Inflammatory macrophage (primary cell): ENCODE measurements at places on chromosomes 2 and 18.

- no peak for DNase-seq
These were observed 11.0 kb downstream of the CRIM1 start for GRCh38 chr2:36366491-36367120.

DNA sequence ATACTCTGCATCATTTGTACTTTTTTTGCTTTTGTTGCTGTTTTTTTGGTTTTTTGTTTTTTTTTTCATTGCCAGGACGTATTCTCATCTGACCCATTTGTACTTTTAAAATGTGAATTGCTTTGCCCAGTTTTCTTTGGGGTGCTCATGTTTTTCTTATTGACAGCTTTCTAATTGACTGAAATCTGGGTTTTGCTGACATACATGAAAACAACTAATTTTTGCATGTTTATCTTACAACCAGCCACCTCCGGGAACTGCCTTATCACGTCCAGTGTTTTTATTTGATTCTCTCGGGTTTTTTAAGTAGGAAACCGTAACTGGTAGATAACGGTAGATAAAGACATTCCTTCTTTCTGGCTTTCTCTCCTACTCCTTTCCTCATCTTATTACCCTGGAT lies 38.6 kb downstream of the SNORC start:
- no peak for DNase-seq

DNA sequence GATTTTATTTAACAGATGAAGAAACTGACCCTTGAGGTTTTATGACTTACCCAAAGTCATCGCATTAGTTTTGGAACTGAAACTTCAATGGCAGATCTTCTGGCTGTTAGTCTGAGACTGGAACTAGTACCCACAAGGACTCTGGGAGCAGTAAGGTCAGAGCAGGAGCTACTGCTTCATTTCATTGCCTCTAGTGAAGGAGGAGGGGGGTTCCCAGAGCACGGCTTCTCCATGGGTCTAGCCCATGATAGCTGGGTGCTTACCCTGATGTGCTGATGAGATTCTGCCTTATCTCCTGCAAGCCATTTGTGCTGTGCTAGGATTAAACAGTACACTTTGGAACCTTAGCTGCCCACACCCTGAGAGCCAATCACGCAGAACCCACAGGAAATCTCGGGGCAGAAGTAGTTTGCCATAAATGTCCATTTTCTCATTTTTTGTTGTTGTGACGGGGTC lies 5.4 kb upstream of the RNASEH1 start:
- no peak for DNase-seq

DNA sequence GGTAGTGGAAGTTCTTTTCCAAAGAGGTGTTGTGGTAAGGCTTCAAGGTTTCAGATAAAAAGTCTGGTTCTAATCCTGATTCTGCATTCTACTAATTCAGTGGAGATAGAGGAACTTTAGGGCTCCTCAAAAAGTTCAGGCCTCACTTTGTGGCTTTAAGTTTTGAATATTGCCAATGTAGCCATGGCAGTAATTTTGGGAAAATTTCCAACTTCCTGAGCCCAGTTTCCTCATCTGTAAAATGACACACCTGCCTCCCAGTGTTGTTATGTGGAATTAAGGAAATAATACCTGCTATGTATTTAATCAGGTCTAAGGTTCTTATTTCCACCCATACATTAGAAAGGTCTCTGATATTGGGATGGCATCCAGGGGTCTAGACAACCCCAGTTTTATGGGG lies 147.6 kb upstream of the ITGA6 start:
- no peak for DNase-seq

DNA sequence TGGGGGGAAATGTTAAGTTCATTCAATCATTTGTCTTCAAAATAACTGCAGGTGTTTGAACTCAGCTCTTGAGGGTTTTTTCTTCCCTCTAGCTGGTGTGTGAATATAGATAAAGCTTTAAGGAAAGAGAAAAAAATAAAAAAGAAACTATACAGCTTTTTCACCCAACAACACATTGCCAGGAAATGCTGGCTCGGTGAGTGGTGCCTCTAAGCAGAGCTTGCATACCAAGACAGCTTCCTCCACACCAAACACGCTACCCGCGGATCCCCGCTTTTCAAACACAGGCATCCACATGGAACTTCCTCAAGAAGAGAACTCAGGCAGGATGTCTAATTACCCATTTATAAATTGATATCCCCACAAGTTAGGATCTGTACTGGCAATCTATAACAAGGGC lies 69.8 kb upstream of the TANK start:
- DNase-seq = peak; percentile 55

GRCh38 chr2:205041472-205042130 lies 496.3 kb downstream of the PARD3B start:
- DNase-seq = no peak

- DNase-seq = no peak
These were observed 171.3 kb downstream of the TMEM18 start for GRCh38 chr2:505941-506340.

DNA sequence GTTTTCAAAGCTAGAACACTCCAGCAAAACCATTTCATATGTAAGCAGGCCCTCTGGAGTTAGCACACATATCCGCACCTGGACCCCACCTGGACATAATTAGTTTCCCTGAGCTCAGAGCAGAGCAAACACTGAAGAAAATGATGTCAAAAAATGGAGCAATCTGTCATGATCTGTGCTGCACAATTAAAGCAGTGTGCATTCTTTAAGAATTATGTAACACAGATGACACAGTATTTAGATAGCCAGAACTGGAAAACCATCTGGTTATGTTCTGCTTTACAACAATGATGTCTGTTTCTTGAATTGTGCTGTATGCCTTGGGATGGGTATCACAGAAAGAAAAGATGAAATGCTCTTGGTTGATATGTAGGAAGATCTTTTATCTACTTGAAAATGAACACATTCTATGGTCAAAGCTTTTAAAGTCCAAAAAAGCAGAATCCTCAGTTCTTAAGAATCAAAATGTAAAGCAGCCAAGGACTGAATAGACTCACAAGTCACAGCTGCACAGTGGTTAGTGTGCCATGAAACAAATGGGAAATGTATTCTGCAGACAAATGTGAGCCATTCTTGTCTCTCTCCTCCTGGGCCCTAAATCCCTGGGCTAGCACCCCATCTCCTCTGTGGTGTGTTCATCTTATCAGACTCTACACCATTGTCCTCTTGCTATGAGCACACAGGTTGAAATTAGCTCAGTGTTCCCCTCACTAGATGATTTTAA lies 36.8 kb downstream of the HRH4 start:
- no peak for DNase-seq

GRCh38 chr2:191846515-191847476 lies at the start of gene CAVIN2:
CAVIN2 (minus strand) TSS chr2:191847088; CDS start chr2:191846925, 163 bp downstream.
- DNase-seq = peak; percentile 79

DNA sequence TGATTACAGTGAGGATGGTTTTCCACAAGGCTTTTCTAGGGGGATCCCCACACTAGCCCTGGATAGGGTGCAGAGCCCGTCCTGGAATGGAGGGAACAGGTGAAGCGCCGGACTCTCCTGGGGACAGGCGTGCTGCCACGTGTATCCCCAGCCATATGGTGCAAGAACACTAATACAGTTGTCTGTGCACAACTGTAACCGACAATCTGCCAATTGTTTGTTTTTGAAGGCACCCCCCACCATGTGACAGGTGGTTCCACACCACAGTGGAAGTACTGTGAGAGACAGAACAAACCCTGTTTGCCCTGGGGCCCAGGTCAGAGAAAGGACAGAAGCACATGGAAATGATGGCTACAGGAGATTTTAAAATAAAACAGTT lies 52.9 kb downstream of the MYCN start:
- no peak for DNase-seq

DNA sequence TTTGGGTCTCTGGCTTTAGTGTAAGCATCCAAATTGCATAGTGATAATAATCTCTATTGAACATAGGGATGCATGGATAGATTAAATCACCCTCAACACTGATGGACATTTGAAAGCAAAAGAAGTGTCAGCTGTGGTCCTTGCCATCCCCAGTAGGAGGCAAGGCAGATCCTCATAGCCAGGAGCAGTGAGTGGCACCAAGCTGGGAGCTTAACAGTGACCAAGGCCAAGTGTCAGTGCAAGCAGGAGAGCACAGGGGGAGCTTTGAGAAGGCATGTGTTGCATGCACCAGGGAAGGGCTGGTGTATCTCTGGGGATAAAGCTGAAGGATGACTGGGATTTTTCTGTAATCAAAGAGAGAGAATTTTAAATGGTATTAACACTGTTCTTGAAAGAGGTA lies 14.7 kb downstream of the SLC14A1 start:
- peak; percentile 46 for DNase-seq

DNA sequence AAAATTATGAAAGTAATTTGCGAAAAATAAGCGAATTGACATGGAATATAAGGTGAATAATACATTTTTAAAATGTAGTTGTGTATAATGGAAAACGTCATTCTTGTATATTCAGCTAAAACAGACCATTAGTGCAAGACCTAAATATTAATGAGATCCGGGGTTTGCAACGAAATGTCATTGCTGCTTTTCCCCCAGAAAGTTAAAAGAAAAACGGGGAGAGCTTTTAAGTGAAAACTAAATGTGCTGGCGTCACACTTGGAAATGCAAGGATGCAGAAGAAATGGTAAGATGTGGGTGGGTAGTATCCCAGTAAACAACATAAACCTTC lies 491 bp upstream of the SGO2 start:
- DNase-seq = no peak

GRCh38 chr2:29597035-29597434 lies 324.4 kb downstream of the ALK start:
- DNase-seq = no peak

- no peak for DNase-seq
These were observed 108.1 kb upstream of the SIX2 start for GRCh38 chr2:45117383-45117782.

GRCh38 chr2:224984637-224985036 lies 57.6 kb downstream of the DOCK10 start:
- no peak for DNase-seq

DNA sequence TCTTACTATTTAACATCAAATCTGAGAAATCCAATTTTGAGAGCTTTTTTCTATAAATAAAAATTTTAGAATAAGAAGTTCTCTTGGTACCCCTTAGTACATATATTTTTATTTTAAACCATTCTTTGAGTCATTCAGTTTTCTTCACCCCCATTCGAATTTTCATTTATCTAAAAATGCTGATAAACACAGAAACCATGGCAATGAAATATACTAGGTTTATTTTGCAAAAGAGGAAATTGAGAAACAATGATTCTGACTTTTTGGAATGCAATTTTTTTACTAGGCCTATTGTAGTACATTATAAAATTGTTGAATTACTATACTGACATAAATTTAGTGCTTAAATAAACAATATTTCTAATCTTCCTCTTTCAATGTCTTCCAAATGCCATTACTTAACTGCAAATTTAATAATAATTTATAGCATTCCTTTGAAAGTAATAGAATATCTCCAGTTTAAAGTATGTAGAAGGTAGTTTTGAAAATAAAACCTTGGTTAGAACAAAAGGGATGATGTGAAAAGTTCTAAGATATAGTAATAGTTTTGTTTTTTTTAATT lies 46.3 kb downstream of the TANK start:
- DNase-seq = peak; percentile 65

- DNase-seq = peak; percentile 65
These were observed at the start of gene CCDC85A for GRCh38 chr2:56183643-56184499. CCDC85A (plus strand) TSS chr2:56183990; CDS start chr2:56184625, 635 bp downstream.

- no peak for DNase-seq
These were observed 1090.2 kb upstream of the PIK3C3 start for GRCh38 chr18:40864846-40865245.

DNA sequence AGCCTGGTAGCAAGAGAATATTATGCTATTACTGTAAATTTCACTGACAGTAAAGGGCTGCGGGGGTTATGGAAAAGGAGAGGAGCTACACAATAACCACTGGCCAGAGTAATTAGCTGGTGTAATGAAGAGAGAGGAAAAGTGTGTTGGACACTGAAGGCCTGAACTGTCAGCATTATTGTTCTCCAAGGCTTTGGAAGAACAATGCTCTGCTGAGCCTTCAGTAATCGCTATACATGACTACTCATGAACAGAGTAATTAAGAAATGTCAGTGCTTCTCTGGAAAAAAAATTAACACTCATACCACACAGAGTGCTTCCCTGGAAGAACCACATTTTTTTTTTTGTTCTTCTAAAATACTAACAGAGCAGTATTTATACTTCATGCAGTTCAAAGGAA lies 931.3 kb downstream of the CPS1 start:
- no peak for DNase-seq

GRCh38 chr2:119436993-119437772 lies 5.5 kb downstream of the TMEM37 start:
- no peak for DNase-seq
